ENCODE measurements at places on chromosomes 5 and 9. TPM values are rescaled to one million over a fixed set of nuclear protein-coding genes. Genes with fewer than 3 reads are reported as not detected.

- no peak for DNase-seq
These were observed 29.8 kb upstream of the MAN2A1 start for GRCh38 chr5:109659901-109660300.

- no peak for DNase-seq
These were observed 115.5 kb downstream of the SLC12A2 start for GRCh38 chr5:128199104-128199503.

- no peak for DNase-seq
These were observed 99.8 kb upstream of the SSBP2 start for GRCh38 chr5:81850501-81851357.

Gene PCDHA9
- 0.04 TPM for polyA plus RNA-seq

Gene TGFBI
- 457 TPM for polyA plus RNA-seq

Gene NIPAL4
- polyA plus RNA-seq: not detected
